ENCODE measurements at places on chromosomes 1 and 21. TPM values are rescaled to one million over a fixed set of nuclear protein-coding genes. Genes with fewer than 3 reads are reported as not detected.
A peak's percentile ranks its signal among the peaks of the same experiment; 100 is the strongest.

PIGC gene
- total RNA-seq = 19.7 TPM

DNA sequence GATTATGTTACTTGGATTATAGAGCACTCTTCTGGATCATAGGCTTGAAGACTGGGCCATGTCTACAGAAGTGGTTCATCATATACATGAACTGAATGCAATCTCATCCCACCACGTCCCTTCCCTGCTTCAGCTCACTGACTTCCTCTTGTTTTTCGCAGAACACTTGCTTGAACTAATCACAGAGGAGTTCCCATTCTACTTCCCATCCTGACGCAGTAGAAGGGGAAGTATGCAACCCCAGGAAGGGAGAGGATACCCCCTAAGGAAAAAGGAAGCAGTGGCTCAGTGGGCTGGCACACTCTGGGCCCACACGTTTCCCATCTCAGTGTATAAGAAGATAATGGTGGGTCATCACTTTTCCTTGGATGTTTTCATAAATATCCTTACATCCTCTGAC, 36.2 kb downstream of the CASQ2 start:
- DNase-seq = no peak

TRIM63 gene
- under 0.01 TPM for total RNA-seq

- DNase-seq = no peak
Measured at GRCh38 chr1:229948438-229948837, 118.6 kb upstream of the GALNT2 start.

MXRA8 gene
- total RNA-seq = 689 TPM

SNX7 gene
- total RNA-seq = 78.9 TPM

DNA sequence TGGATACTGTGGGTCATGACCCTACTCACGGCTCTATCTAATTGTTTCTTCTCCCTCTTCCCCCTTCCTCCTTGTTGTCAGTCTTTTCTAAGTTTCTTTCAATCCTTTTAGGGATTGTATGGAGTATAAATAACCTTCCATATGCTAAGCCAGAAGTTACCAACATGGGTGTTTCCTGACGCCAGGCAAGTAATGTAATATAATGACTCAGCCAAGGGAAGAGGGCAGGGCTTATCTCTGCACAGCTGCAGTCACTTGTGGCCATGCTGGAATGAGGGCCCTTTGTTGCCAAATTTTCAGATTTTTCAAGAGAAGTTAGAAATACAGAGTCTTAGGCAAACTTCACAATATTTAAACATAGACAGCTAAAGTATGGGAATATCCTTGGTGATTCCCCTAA, 194.6 kb downstream of the ST6GALNAC3 start:
- no peak for DNase-seq

SLC22A15 gene
- total RNA-seq = 14.5 TPM

DNA sequence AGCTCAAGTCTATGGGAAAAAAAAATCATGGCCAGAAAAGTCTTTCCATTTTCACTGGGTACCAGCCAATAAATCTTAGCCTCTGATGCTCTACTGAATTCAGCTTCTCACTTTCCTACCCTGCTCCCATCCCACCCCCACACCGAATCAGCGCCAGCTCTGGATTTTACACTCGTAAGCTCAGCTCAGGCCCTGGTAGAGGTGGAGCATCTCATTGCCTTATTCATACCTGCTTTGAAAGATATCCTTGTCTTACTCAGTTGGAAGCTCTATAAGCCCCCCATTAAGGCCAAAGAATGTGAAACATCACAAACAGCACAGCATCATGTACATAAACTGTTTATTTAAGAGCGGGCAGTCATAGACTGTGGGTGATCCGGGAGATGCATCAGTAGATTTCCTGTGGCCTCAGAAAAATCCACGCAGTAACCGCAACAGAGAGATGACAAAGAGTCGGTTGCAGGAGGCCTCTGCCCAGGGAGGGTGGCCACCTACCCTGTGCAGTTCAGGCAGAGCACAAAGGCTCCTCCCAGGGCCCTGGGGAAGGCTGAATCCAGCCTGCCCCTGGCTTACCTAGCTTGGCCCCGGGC, 36.4 kb upstream of the ETS2 start:
- DNase-seq = peak; percentile 71

GRCh38 chr1:114892194-114892918, 37.7 kb downstream of the SYCP1 start:
- DNase-seq = no peak

DNA sequence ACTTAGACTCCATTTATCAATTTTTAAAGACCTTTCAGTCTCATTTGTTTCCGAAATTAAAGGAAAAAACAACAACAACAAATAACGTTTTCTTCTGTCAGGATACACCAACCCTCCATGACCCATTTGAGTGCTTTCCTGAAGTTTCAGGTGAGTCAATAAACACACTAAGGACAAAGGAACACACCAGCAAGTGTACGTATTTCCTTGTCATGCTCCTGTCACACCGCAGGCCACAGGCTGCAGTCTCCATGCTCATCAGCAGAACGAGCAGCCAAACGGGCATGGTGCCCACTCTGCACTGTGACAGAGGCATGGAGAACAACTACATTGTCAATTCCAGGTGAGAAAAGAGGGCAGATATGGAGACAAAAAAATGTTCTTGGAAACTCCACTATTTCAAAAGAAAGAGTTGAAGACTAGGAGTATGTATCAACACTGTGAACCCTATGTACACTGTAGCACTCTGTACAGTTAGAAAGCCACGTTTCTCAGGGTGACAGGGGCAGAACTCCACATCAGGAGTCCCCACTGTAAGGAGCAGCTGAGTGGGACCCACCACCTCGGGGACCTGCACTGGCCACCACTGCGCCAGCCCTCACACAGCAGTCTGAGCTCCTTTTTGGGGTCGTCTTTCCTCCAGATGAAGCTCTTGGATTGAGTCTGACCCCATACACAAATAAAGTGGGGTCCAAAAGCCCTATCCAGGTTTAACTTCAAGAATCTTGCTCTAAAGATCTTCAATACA, 2.6 kb downstream of the PTTG1IP start:
- DNase-seq = peak; percentile 21

GRCh38 chr1:22037520-22037919, 15.0 kb upstream of the CDC42 start:
- DNase-seq = no peak

GRCh38 chr1:95278173-95279006, 44.4 kb downstream of the RWDD3 start:
- DNase-seq = peak; percentile 55

- DNase-seq = no peak
Measured at GRCh38 chr1:234643111-234643849, 33.3 kb upstream of the IRF2BP2 start.

DNA sequence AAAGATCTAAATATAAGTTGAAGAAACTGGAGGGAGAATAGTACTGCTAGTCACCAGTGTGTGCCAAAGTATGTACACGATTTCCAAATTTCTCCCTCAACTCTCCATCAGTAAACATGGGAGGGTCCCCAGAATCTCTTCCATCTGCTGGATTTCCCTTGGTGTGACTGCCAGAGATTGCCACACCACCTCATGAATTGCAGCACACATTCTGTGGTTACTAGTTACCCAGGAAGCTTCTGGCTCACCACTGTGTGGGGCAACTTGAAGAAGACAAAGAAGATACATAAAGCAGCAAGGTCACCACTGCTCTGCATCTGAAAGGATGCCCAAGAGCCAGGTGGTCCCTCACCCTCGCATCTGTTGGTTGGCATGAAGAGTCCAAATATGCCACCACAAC, 191.7 kb upstream of the ESRRG start:
- DNase-seq = no peak

GRCh38 chr1:112371775-112372174, 24.2 kb upstream of the CTTNBP2NL start:
- no peak for DNase-seq

DNA sequence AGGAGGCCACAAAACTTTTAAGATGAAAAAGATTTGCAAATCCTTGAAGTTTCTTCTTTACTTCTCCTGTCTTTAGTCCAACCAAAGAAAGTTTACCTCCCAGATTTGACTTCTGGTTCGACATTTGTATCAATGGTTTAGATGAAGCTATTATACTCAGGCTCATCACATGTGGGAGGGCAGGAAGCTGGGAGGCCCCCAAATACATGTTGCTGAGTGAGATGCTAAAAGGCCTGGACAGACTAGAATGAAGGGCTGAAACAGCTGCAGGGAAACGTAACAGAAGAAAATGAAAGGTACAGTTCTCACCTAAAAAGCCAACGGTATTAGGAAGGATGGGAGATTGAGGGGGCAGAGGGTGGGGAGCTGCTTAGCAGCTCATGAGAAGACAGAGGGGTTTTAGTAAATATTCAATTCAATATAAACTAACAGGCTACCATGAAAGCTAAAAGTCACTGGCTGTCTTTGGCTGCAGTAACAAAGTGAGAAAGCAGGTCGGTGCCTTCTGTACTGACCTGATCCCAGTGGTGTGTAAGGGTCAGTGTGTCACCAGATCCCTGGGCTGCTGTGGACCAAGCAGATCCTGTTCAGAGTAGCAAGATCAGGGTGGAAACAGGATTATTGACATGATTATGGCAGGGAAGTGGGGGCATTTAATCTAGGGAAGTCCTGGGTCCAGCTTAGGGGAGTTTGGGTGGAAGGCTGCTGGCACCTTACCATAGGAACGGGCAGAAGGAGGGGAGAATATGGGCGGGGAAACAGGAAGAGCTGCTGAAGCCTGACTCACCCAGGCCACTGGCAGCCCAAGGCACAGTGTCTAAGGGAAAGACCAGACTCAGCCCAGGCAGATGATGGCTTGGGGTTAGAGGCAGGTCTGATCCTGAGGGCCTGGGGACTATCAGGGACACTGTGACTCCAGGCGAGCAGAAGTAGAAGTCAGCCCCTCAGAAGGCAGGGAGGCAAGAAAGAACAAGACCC, 60.4 kb downstream of the KCNN3 start:
- peak; percentile 95 for DNase-seq

GRCh38 chr1:23035823-23036452, 16.7 kb downstream of the KDM1A start:
- DNase-seq = peak; percentile 1

- no peak for DNase-seq
Measured at GRCh38 chr1:206422525-206422924, 47.8 kb upstream of the IKBKE start.

GRCh38 chr1:65172936-65173690, 25.1 kb downstream of the AK4 start:
- no peak for DNase-seq

NUP210L gene
- under 0.01 TPM for total RNA-seq

FABP3 gene
- total RNA-seq = 38.0 TPM

SLC45A1 gene
- total RNA-seq = 1.8 TPM

EXTL1 gene
- total RNA-seq = 3.2 TPM

TMEM125 gene
- total RNA-seq = not detected

- no peak for DNase-seq
Measured at GRCh38 chr1:39469150-39469549, 22.3 kb upstream of the BMP8A start.

GPR25 gene
- total RNA-seq = not detected

DNA sequence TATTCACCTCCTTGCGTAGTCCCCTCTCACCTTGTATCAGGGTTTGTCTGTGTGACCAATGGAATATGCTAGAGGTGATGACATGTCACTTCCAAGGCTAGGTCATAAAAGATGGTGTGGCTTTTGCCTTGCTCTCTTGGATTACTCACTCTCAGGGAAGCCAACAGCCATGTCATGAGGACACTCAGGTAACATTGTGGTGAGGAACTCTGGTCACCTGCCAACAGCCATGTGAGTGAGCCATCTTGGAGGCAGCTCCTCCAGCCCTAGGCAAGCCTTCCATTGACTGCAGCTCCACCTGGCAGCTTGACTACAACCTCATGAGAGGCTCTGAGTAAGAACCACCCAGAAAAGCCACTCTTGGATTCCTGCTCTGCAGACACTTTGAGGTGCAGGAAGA, 11.0 kb upstream of the HEYL start:
- DNase-seq = no peak

SPOCD1 gene
- 58.6 TPM for total RNA-seq

DNA sequence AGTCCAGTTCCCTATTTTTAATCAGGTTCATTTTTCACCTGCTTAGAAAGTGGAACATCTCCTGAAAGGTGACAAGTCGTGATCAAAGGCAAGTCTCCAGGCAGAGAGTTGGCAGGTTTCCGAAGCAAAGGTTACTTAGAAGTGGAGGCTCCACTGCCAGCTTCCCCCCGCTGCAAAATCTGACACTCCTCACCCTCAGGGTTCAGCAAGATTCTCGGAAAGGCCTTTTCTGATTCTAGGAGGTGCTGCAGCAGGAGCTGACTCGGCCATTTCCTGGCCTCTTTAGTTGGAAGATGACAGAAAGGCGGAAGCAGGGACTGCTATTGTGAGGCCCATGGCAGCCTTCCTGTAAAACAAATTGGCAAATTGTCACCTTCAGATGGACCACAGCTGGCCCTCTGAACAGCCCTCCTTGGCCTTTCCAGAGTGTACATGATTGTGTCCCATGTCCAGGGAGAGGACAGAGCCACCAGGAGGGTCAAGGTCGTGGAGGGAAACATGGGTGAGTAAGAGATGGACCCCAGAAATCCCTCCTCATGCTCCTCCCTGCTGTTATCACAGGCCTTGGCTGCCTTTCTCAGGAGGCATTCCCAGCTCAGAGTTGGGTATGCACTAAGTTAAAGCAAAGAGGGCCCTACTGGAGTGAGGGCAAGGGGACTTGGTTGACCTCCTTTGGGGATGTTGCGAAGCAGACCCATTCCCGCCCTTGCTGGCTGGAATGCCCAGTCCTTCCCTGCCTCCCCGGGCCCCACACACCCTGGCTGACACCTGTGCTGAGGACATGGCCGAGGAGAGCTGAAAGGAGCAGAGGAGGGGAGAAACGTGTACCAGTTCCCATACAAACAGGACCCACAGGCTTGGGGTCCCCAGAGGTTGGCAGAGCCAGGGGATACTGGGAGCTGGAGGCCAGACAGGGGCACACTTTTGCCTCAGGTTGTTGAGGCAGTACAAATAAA, 115.5 kb upstream of the IRF2BP2 start:
- no peak for DNase-seq

FMN2 gene
- 11.2 TPM for total RNA-seq

DNA sequence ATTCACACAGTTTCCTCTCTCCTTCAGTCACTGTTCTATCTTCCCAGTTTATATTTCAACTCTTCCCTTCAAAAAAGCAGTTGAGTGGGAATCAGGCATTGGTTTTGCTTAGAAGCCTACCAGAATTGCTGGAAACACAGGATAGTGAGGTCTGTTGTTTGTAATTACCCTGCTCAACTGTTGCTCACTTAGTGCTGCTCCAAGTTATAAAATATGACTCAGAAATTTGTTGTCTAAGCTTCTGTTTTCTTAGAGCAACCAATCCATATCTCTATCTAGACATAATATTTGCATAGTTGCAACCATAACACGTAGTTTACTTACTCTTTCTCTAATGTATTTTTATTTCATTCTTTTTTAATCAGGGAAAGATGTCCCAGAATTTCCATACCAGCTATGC, 87.9 kb downstream of the MACF1 start:
- no peak for DNase-seq

DNA sequence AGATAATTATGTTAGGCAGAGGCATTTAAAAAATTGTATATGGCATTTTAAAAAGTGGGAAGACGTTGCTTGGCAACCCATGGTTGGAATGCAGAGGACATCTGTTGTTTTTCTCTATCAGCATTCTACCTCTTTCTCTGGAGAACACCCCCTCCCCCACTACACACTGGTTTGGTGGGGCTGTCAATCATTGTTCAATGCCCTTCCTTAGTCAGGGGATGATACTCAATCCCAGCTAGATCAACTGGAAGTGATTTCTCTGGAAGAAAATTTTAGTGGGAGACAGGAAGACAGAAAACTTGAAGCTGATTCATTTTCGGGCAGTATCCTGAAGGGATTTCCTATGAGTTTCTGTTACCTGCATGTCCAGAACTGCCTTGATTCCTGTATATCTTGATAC, 35.7 kb upstream of the CAP1 start:
- no peak for DNase-seq
